ENCODE measurements at places on chromosomes 3 and 15.
A peak's percentile ranks its signal among the peaks of the same experiment; 100 is the strongest.

DNA sequence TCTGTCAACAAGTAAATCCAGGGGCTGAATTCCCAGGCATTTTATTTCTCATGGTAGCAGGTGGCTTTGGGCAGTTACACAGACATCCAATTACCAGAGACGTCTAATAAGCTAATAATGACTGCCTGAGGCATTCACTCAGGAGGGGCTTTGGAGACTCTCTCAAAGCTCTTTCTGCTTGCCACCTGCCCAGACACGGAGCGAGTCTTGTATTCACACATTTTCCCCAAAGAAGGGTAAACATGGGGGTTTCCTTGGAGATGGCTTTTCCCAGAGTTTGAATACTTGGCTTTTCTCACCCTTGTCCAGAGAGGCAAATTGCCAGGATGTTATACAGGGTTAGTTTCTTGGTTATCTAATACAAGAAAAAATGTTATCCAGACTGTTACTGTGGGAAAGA, 132.6 kb downstream of the DIPK2A start:
- DNase-seq, result peak; percentile 72

GRCh38 chr3:100097919-100098783, 16.1 kb downstream of the FILIP1L start:
- DNase-seq, result no peak

GRCh38 chr15:69973102-69973714, 124.5 kb downstream of the TLE3 start:
- no peak for DNase-seq

- DNase-seq, result no peak
These were observed 8.6 kb downstream of the PLA2G4D start for GRCh38 chr15:42085721-42086120.

DNA sequence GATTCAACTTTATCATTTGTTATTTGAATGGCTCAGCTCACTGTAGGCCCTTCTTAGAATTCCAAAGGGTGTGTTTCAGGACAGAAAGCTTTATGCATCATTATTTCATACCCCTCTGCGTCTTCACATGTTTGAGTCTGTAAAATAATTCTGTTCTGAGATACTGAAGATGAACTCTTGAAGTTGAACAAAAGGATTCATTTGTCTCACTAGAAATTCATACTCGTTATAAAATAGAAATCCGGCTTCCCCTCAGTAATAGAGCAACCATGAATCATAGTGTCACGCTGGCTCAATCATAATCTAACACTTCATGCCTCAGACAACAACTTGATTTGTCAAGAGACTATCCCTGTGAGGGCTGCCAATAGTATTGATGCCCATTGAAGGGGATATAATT, 1015.4 kb upstream of the SEMA6D start:
- no peak for DNase-seq

GRCh38 chr3:190120269-190121060, at the start of gene P3H2:
TSS of gene P3H2 (minus strand) at chr3:190120897. CDS start at chr3:190120731, 166 bp downstream.
- DNase-seq, result no peak

DNA sequence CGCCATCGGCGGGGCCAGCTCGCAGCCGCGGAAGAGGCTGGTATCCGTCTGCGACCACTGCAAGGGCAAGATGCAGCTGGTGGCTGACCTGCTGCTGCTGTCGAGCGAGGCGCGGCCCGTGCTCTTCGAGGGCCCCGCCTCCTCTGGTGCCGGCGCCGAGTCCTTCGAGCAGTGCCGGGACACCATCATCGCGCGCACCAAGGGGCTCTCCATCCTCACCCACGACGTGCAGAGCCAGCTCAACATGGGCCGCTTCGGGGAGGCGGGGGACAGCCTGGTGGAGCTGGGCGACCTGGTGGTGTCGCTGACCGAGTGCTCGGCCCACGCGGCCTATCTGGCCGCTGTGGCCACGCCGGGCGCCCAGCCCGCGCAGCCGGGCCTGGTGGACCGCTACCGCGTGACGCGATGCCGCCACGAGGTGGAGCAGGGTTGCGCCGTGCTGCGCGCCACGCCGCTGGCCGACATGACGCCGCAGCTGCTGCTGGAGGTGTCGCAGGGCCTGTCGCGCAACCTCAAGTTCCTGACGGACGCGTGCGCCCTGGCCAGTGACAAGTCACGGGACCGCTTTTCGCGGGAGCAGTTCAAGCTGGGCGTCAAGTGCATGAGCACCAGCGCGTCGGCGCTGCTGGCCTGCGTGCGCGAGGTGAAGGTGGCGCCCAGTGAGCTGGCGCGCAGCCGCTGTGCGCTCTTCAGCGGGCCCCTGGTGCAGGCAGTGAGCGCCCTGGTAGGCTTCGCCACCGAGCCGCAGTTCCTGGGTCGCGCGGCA, 1.8 kb downstream of the TLNRD1 start:
- DNase-seq, result no peak

DNA sequence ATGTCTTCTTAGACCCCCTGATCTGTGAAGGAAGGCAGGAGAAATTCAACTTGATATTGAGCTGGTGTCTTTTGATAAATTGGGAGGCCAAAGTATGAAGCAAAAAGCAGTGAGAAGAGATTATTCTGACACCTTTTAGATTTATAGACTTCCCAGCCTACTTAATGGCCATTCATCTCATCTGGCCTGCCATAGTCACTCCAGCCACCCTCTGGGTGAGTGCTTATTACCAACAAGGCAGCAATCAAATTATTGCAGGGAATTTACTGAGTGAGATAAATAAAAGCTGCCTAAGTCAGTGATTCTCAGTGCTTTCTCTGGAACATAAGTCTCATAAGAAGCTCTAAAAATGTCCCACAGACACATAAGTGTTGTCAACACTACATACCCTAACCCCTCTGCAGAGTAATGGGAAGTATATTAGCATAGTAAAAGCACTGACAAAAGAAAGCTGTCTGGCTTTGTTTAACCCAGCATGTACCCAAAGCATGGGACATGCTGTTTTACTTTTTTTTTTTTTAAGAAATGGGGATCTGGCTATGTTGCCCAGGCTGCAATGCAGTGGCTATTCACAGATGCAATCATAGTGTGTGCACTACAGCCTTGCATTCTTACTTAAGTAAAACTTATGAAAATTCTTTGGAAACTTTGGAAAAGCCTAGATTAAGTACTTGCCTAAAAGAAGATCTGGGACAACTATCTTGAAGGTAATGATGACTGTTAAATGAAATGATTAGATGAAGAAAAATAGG, 725.3 kb downstream of the TUSC7 start:
- no peak for DNase-seq

GRCh38 chr3:33061782-33062181, 35.2 kb downstream of the GLB1 start:
- DNase-seq, result no peak

DNA sequence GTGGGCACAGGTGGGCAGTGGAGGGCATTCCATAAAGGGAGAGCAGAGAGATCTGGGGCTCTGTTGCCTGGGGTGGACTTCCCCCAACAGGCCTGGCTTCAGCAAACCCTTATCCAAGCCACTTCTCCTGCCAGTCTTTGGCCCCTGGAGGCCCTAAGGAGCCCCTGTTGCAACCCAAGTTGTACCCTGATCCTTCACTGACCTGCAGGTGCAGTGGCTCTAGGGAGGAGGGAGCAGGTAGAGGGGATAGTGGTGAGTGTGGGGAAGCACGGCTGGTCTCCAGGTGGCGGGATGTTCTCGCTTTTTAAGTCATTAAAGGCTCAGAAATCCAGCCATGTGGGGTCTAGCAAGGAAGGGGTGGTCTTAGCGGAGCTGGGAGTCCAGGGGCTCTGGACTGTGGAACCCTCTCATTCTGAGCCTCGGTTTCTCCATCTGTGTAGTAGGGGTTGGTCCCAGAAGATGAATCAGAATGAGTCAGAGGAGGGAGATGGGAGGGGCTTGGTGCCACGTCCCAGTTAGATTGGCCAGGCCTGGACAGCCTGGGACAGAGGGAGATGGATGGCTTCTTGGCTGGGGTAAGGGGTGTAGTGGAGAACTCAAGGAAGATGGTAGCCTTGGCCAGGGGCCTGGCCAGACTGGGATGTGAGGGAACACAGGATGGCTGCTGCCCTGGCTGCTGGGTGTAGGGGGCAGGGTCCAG, 2.6 kb downstream of the ZBTB47 start:
- peak; percentile 8 for DNase-seq

DNA sequence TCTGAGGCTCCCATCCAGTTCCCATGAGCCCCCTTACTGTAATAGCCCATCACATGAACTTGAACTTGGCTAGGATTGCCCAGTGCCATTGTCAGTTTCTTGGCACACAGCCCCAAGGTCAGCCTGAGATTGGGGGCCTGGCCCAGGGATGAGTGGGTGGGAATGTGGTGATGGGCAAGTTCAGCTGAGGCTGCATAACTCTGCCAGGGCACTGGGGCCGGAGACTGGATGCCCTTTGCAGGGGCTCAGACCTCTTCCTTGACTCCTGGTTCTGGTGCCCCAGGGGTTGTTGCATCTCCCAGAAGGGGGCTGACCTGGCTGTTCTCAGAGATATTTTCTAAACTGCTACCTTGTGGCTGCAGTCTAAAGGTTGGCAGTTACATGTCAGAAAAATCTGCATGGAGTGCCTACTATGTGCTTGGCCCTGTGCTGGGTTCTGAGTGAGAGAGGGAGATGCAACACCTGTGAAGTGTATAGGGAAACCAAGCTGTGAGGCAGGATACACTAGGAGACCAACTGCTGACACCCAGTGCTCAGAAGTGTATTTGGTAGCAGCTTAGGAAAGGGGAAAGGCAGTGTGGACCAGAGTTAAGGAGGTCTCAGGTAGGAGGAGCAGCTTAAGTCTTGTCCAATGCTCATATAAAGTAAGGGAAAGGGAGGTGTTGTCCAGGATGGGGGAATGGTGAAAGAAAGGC, 74.8 kb upstream of the PRR23C start:
- no peak for DNase-seq

DNA sequence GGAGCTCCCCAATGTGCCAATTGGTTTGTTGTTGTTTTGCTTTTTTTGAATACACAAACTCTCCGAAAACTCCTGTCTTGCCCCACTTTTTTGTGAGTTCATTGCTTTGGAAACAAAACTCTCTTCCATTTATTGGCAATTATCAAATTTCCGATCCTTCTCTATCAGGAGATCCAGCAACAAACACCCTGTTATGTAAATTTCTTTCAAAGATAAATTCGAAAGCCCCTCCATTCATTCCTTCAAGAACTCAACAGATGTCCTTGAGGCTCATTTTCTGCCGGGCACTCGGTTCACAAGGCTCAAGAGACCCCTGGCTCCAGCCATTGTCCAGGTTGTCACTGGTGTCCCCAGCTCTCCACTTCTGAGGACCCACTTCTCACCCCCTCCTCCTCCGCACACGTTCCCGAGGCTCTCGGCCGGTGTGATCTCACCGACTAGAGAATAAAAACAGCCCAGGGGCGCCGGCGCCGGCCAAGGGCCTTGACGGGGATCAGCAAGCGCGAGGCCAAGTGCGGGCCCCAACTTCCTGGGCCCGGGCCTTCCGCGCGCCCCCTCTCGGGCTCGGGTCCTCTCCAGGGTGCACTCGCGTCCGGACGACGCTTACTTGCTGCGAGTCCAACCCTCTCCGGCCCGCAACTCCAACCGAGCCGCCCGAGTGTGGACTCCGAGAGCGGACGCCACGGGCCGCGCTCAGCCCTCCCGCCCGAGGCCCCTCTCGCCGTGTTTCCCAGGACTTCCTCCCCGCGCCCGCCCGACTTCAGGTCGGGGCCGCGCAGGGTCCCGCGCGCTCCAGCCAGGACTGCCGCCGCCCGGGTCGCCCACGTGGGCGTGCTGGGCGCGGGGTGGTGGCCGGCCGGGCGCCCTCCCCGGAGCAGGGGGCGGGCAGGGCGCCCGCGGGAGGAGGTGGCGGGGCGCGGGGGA, 533 bp upstream of the SMAD3 start:
- DNase-seq, result no peak

DNA sequence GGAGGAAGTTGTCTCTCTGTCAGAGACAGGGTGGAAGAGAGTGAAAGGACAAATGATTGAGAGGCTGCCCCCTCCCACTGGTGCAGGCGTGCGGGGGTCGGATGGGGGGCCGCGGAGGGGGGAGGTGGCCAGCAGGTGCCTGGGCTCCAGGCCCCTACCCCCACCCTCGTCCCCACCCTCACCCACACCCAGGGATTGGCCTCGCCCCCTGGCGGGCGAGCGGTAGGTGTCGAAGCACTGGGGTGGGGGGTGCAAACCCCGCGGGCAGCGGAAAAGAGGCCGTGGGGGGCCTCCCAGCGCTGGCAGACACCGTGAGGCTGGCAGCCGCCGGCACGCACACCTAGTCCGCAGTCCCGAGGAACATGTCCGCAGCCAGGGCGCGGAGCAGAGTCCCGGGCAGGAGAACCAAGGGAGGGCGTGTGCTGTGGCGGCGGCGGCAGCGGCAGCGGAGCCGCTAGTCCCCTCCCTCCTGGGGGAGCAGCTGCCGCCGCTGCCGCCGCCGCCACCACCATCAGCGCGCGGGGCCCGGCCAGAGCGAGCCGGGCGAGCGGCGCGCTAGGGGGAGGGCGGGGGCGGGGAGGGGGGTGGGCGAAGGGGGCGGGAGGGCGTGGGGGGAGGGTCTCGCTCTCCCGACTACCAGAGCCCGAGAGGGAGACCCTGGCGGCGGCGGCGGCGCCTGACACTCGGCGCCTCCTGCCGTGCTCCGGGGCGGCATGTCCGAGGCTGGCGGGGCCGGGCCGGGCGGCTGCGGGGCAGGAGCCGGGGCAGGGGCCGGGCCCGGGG, at the start of gene KAT2B:
TSS of gene KAT2B (plus strand) at position 682 of the 783 bp plus-strand sequence. CDS start at position 714, 32 bp downstream.
- DNase-seq, result no peak

- peak; percentile 73 for DNase-seq
These were observed 6.1 kb downstream of the PPCDC start for GRCh38 chr15:75029378-75030022.

GRCh38 chr15:67548236-67548852, 5.8 kb downstream of the MAP2K5 start:
- DNase-seq, result no peak

GRCh38 chr15:69061414-69061842, 46.9 kb downstream of the NOX5 start:
- DNase-seq, result no peak

DNA sequence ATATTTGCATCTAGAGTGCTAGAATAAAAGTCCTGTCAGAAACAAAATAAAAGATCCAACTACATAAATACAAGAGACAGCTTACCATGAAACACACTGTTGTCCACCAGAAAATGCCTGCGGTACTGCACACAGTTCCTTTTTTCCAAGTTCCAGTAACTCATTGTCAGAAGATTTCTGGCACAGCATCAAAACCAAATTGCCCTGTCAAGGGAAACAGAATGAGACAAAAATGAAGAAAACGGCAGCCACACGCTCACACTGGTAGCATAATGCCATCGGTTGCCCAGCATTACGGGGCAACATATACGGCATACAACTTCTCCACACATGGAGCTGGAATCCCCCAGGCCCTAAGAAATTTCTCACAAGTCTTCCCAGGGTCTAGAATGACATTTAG, 40.8 kb downstream of the PLCH1 start:
- no peak for DNase-seq

DNA sequence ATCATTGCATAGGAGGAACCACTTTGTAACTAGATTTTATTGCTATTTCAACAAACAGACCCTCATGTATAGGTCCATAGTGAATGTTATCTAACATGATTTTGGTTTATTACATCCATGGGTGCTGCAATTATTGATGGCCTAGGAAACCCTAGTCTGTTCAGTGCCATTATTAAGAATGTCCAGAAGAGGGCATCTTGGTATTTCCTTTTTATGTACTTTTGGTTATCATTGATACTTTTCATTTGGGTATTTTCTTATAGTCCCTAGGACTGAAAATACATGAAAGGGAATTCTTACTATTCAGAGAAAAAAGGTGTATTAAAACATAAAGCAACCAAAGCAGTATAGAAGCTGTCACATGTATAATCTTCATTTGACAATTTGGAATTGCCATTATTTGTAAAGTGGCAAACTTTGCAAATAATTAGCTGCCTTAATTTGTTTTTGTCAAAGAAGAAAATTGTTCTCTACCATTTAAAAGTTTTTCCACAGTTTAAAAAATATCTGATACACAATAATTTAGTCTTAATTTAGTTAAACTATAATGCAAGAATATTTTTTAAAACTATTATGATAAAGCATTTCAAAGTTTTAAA, 48.7 kb downstream of the CNOT10 start:
- peak; percentile 0 for DNase-seq
